CD4-positive, alpha-beta memory T cell (primary cell): ENCODE measurements at places on chromosomes 3 and 15.
A peak's percentile ranks its signal among the peaks of the same experiment; 100 is the strongest.

GRCh38 chr15:30905821-30906220 is 2.1 kb downstream of the FAN1 start:
- no peak for DNase-seq

GRCh38 chr15:86903642-86904421 is 824.2 kb downstream of the AGBL1 start:
- no peak for DNase-seq

GRCh38 chr3:113212150-113212843 is 940 bp downstream of the BOC start:
- no peak for DNase-seq

DNA sequence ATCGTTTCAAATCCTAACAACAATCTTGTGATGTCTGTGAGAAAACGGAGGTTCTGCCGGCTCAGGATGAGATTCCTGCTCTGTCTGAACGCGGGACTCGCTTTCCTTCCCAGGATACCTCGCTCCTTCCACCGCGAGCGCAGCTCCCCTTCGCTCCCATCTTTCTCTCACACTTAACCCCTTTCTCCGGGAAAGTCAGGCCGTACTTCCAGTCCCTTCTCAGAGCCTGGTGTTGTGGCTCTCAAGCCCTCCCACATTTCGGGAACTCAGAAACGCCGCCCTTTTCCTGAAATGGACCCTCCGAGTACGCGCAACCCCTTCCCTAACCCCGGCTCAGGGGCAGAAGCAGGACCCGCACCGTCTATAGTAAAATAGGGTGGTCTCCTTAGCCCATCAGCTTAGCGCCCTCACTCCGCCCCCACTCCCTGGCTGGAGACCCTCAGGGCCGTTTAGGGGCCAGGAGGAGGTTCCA is 378 bp upstream of the FEM1B start:
- no peak for DNase-seq

- no peak for DNase-seq
These were observed 60.1 kb upstream of the PFN2 start for GRCh38 chr3:150030841-150031240.

DNA sequence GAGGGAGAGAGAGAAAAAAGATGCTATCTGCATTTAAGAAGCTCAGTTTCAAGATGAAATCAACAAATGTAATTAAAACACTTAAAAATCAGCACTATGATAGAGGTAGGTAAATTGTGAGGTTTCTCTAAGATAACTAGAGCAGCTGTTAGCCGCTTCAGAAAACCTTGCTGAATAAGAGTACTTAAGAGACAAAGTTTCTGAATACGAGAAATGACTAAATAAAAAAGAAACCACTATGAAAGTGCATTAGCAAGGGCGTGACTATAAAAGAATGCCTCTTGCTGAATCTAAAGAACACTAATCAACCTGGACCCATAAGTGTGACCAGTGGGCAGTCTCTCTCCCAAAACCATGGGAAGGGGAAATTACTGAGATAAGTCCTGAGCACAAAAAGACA is 41.8 kb downstream of the IQCB1 start:
- no peak for DNase-seq

GRCh38 chr15:75178938-75179745 is 22.5 kb upstream of the C15orf39 start:
- DNase-seq = no peak

DNA sequence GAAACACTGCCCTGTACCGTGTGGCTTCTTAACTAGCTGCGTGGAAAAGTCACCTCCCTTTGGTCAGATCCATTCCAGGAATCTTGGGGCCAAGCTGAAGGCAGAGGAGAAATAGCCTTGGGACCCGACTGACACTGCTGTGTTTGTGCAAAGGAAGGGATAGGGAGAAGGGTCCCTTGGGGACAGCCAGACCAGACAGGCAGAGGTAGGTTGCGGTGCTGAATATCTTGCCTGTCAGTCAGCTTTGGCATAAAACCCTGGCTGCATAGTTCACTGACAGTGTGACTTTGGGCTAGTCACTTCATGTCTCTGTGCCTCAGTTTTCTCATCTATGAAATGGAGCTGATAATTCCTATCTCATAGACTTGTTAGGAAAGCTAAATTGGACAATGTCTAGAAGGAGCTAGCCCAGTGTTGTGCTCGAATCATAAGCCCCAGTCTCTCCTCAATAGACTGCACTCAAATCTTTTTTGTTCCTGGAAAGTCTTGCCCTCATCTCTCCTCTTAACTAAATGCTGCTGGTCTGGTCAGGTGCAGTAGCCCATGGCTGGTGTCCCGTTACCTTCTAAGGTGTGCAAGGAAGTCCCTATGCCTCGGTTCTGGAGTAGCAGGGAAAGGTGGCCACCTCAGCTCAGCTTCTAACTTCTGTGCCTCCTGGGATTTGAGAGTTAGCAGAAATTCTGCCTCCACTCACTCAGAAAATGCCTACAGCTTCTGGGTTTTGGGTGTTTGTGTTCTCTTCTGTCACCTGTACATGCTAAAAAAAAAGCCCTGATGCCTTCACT is 25.8 kb downstream of the FGD5 start:
- DNase-seq = no peak

DNA sequence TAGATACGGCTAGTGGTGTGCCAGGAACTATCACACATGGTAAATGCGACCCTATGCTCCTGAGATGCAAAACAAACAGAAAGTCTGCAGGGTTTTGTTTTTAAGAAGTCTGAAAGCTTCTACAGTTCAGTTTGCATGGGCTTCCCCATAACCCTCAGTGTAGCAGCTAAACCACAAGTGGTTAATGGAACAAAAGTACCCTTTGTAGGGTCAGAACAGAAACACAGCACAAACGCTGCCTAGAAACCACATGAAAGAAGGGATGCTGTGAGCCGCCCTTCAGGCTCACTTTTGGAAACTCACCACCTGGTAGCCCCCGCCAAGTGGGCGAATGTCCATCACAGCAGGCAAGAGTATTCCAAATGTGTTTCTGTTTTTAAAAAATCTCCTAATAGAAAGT is 46.2 kb downstream of the CTDSPL start:
- DNase-seq = no peak

- DNase-seq = no peak
These were observed 43.2 kb downstream of the GOLIM4 start for GRCh38 chr3:168052515-168052914.

DNA sequence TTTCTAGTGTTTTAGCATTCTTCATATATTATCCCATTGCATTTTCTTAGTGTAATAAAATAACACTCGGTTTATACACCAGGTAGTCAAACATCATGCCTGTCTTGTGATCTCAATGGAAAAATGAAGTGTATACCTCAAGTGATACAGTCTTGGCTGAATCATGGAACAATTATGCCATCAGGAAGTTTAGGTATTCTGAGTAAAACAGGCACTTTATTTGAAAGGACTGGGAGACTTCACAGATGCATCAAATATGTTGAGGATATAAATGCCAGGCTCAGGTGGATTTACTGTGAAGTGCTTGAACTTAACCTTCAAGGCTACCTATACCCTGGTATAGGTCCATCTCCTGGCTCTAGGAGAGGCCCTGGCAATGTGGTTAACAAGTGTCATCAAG is 8.5 kb downstream of the TGFBR2 start:
- no peak for DNase-seq

DNA sequence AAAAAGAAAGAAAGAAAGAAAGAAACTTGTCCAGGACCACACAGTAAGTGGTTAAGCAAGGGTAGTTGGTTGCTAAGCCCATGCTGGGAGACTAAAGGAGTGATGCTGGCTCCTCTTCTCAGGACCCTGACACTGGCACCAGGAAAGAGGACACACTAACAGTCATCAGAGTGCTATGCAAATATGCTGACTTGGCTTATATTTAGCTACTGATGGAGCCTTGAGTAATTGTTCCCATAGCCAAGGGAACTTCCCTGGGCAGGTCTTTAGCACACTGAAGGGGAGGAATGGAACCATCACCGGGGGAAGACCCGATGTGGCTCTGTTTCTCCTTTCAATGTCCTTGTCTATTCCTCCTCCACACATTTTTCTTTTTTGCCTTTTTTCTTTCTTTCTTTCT is 6.2 kb downstream of the TMEM40 start:
- DNase-seq = no peak

DNA sequence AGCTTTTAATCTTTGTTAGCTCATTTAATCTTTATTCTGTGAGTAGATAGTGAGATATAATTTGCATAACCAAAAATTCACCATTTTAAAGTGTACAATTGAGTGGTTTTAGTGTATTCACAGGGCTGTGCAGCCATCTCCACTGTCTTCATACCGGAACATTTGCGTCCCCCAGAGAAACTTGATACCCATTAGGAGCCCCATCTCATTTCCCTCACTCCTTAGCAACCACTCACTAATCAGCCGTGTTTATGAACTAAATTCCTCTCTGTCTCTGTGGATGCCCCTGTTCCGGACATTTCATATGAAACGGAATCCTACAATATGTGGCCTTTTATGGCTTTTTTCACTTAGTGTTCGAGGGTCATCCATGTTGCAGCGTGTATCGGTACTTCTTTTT is 38.2 kb downstream of the PAK2 start:
- no peak for DNase-seq

GRCh38 chr15:41494190-41494921 is 682 bp downstream of the ITPKA start:
- no peak for DNase-seq

GRCh38 chr15:88428053-88428452 is 39.1 kb downstream of the MRPL46 start:
- DNase-seq = no peak

GRCh38 chr3:138219255-138219654 is 32.2 kb downstream of the ARMC8 start:
- DNase-seq = no peak

- no peak for DNase-seq
These were observed 18.1 kb downstream of the MAPKAPK3 start for GRCh38 chr3:50635066-50635465.

DNA sequence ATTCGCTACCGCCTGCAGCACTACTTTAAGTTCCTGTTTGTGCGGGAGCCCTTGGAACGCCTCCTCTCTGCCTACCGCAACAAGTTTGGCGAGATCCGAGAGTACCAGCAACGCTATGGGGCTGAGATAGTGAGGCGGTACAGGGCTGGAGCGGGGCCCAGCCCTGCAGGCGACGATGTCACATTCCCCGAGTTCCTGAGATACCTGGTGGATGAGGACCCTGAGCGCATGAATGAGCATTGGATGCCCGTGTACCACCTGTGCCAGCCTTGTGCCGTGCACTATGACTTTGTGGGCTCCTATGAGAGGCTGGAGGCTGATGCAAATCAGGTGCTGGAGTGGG is 995 bp downstream of the CHST14 start:
- DNase-seq = no peak

GRCh38 chr15:88231909-88232644 is 24.5 kb downstream of the NTRK3 start:
- DNase-seq = no peak

GRCh38 chr3:41247055-41248004 is 48.0 kb downstream of the CTNNB1 start:
- DNase-seq = no peak

DNA sequence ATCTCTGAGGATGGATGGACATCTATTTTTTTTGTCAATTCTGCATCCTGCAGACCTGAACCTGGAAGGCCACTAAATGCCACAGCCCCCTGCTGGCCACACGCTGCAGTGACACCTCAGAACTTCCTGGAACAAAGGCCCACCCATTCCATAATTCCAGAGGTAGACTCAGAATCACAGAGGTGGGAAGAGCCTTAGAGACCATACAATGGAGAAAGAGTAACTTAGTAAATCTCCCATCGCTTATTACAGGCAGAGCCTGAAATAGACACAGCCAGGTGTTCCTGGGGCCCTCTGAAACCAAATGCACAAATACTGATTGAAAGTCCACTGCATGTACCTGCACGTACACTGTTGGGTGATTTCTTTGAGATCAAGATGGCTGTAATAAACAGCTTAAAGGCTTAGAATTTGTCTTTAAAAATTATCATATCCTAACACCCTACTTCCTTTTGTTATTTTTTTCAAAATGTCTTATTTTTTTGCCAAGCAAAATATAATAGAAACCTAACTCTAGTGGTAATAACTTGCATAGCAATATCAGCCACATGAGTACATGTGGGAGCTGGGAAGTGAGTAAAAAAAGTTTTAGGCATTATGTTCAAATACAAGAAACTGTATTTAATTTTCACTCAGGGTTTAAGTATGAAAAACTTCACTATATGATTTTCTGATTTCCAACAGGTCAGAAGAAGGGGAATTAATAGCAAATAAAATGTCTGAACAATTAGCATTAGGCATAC is 62.7 kb downstream of the EOMES start:
- DNase-seq = peak; percentile 42

GRCh38 chr3:185760088-185760487 is 64.8 kb downstream of the IGF2BP2 start:
- no peak for DNase-seq

GRCh38 chr3:14537590-14538450 is 2.3 kb downstream of the GRIP2 start:
- no peak for DNase-seq

- DNase-seq = no peak
These were observed 27.5 kb upstream of the TM4SF19 start for GRCh38 chr3:196365736-196366135.

- DNase-seq = no peak
These were observed 18.5 kb downstream of the RPL32 start for GRCh38 chr3:12822725-12823373.

DNA sequence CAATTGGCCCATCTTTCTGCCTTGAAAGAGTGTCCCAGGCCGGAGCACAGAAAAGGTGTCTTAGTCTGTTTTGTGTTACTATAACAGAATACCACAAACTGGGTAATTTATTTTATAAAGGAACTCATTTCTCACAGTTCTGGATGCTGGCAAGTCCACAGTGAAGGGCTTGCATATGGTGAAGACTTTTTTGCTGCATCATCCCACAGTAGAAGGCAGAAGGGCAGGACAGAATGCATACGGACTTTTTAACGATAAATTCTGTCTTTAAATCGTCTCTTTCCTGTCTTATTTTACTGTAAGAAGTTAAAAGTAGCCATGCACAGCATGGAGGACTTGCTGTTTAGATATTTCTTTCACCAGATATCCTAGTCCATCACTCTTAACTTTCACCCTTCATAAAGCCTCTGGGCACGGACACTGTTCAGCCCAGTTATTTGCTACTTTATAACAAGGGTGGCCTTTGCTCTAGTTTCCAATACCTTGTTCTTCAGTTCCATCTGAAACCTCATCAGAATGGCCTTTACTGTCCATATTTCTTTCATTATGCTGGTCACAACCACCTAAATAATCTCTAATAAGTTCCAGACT is 10.3 kb upstream of the EIF1B start:
- DNase-seq = no peak

GRCh38 chr15:72570059-72570458 is 84.4 kb upstream of the GOLGA6B start:
- no peak for DNase-seq

- DNase-seq = no peak
These were observed 109.1 kb downstream of the BDH1 start for GRCh38 chr3:197446700-197447056.
